Amygdala (tissue), 56 donors: ENCODE measurements at places on chromosomes 4 and X.

DNA sequence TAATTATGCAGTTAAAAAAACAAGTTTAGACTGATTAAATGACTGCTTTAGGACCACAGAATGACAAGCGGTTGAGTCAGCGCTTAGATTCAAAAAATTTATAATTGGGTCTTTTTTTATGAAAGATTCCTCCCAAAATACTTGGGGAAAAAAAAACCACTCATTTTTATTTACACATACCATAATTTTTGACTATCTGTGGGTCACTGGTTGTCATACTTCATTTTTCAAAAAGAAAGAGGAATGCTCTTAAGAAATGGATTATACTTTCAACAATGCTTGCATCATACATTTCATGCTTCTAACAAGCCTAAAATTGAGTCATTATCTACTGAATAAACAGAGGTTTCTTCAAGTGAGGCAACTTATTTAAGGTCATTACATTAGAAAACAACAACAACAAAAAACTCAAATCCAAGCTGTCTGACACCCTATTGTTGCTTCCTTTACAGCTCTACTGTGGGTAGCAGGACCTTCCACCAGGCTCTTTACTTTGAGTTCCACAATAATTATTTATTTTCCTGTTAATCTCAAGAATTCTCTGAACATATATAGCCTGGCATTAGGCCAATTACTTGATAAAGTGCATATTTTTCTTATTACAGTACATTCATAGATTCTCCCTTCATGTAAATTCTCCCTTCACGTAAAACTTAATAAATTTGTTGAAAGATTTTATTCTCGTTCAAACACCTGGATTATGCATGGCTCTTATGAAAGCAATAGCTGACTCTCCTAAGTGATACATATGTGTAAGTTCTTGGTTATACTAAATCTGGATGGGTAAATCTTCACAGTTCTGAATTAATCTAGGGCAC, 445.5 kb downstream of the PCDH10 start:
- no peak for DNase-seq

- no peak for DNase-seq
Measured at GRCh38 chrX:151901826-151902225, 10.9 kb upstream of the MAGEA4 start.

DNA sequence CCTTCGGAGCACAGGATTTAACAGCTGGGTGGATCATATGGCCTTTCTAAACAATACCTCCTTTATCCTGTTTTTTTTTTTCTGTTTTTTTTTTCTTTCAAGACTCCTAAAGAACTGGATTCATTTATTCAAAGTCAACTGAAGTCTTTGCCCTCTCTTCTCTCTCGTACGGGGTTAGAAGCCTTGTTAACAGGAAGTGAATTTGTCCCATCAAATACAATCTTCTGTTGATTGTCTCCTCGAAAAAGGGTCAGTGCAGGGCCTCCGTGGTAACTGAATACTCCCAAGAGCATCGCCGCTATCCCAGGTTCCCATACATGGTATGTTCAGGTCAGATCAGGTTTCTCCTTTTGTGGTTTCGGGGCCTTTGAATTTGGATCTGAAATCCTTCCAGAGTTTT, 1.8 kb upstream of the TMEM128 start:
- DNase-seq = no peak

DNA sequence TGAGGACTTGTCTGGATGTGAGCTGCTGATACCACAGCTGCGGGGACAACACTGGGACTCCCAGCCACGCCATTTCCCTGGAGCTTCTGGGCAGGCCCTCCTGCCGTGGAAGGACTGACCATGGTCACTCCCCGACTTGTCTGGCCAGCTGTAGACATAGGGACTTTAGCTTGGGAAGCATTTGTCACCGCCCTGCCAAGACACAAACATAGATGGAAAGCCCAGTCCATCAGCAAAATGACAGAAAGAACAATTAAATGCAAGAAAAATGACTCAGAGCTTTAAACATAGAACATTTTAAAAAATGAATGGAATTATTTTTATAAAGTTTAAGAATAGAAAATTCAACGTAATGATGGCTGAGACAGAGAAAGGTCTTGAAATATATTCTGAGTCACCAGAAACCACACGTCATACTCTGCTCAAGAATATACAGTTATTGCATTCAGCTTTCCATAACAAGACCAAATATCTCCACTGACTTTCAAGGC, 107.6 kb upstream of the CBR4 start:
- DNase-seq = no peak

DNA sequence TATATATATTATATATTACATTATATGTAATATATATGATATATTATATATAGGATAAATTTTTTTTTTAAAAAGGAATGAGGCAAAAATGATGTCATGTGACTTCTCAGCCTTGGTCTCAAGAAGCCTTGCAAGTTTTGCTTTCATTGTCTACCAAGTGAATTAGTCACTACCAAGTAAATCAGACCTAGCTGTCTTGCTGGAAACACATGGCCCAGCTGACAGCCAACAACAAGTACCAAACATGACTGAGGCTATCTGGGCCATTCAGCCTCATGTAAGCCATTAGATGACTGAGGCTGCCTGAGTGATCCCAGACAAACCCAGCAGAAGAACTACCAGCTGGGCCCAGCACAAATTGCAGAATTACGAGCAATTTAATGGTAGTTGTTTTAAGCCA, 44.9 kb downstream of the HAND2 start:
- no peak for DNase-seq

DNA sequence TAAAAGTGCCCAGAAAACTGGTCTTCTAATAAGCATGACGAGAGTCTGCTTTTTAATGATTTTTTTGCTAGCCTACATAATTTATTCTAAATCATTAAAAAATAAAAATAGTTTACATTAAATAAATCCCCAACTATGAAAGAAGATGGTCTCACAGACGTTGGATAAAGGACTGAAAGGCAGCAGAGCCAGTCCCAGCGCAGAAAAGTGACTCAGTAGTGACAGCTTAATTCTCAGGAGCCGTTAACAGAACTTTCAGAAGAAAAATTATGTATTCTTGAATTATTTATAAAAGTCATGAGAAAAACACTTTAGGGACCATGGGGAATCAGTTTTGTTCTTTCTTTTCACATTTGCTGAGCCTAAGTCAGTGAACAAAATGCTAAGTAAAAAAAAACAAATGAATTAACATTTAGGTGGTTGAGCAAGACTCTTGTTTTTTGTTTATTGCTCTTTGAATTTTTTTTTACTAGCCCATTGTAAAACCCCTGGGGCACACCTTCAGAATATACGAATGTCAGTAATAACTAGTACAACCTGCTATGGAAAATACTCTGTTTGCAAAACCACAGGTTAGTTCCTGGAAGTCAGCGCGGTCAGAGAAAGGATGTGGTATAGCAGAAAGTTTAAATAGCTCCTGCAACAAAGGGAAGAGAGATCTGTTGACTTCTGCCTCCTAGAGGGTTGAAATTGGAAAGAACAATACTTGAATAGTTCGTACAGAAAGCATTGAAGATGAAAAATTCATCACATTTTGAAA, 50.4 kb upstream of the CCDC160 start:
- DNase-seq = no peak

DNA sequence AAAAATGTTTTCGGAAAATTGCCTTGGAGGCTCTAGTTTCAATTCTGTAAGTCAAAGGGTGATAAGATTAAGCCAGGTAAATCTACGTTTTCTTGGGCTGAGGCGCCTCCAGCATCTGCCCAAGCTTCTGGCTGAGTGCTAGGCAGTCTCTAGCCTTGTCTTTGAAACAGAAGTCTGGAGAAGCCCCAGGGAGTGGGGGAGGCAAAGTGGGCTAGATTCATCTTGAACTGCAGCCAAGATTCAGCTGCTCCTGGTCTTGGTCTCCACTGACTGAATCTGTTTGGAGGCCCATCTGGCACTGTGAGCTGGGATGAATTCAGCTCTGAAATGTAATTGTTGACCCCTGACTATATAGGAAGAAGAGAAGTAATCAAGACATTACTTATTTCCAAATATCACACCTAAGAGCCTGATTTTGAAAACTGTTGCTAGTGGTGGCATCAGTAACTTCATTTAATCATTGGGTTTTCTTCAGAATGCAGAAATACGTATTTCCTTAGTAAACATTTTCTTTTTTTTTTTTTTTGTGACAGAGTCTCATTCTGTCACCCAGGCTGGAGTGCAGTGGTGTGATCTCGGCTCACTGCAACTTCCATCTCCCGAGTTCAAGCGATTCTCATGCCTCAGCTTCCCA, 187.3 kb upstream of the LEF1 start:
- DNase-seq = no peak

DNA sequence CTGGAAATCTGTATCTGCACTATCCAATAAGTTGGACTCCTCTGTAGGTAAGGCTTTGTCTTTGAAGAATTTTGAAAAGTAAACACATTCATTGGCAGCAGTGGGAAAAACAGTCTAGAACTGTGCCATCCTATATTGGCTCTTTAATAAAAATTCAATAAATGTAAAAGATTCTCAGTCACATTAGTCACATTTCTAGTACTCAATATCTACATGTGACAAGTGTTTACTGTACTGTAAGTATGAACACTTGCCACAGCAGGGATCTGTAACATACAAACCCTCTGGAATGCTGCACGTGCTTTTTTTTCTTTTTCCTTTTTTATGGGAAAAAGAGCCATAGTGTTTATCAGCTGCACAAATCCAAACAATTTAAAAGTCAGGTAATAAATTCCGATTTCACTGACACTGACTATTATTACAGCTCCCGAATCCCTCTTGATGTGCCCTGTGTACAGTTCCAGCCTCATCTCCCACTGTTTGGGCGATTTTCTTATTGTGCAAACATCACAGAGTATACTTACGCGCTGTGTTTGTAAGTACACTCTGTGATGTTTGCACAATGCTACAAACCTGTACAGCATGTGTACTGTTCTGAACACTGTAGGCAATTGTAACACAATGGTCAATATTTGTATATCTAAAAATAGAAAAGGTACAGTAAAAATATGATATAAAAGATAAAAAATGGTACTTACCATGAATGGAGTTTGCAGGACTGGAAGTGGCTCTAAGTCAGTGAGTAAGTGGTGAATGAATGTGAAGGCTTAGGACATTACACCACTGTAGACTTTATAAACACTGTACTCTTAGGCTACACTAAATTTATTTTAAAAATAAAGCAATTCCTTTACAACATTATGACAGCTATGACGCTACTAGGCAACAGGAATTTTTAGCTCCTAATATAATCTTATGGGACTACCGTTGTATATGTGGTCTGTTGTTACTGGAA, 8.7 kb downstream of the PYURF start:
- DNase-seq = no peak

DNA sequence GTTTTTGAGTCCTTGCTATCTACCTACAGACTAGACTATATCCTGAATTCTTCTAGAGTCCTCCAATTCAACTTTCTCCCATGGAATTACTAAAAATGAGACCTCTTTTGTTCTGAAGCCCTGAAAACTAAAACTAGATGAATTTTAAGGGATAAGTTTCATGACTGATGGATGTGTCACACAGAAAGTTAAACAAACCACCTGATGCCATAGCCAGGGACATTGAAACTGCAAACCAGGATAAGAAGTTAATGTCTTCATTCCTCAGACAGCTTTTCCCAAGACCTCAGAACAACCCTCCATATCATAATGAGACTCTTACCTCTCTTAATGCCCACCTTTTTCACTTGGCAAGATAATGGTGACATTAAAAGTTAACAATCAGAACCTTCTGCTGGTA, 81.5 kb upstream of the PTPN13 start:
- DNase-seq = no peak

- DNase-seq = no peak
Measured at GRCh38 chr4:1575418-1576303, 108.5 kb downstream of the FAM53A start.

DNA sequence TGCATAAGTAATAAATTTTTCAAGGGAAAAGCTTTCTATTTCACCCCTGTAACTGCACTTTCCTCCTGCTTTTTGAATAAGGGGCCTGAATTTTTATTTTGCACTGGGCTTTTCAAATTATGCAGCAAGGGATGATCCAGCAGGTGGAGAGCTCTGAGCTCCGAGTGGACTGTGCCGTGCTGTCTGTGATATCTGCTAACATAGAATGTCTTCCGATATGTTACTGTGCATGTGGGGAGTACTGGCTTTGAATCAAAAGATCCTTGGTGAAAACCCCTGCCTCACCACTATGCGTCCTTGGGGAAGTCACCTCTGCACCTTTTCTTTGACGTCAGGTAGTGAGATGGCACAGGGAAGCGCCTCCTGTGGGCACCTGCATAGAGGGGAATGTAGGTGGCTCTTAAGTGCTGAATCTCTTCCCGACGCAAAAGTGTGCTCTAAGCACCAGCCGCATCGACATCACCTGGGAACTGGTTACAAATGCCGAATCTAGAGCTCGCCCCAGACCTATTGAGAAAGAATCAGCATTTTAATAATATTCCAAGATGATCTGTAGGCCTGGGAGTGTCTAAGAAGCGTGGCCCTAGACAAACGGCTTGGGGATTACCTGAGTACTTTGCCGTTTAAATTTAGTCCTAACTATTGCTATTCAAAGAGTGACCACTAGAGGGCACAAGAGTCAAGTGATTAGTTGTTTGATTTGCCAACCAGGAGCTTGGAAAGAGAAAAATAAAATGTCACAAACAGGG, 19.2 kb upstream of the WFS1 start:
- no peak for DNase-seq

DNA sequence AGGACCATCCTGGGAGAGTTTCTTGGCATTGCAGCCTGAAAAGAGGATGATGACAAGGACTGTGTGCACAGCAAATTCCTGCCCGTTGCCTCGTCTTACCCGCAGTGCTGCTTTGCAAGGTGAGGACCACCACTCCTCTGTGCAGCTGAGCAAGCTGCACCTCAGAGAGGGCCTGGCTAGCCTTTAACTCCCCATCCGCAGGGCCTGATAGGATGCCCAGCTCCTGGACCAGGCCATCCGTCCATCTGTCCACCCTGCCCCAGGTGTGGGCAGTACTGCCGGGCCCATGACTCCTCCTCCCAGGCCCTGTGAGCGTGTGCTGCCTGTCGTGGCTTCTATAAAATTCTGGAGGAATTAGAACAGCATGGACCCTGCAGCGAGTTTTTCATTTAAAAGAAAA, 43.9 kb upstream of the PPP2R2C start:
- DNase-seq = no peak

- no peak for DNase-seq
Measured at GRCh38 chrX:110308220-110308619, 9.7 kb downstream of the AMMECR1 start.

GRCh38 chrX:112819008-112819640, 21.5 kb downstream of the AMOT start:
- no peak for DNase-seq

DNA sequence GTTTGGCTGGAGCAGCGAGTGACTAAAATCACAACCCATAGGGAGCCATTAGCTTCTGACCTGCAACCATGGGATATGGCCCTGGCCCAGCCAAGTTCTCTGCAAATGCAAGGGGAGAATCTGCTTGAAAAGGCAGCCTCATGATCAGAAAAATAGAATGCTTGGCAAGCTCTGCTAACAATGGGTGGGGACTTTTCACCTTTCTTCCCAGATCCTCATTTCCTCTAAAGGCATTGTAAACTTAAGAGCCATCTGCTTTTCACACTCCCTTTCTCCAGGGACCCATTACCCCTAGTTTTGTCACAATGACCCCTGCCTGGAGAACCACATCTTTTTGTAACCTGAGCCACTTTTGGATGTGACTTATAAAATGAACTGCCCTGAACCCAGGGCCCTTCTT, 104.3 kb downstream of the PARM1 start:
- no peak for DNase-seq
